Stimulated activated CD4-positive, alpha-beta T cell treated with anti-CD3 and anti-CD28 coated beads, Interleukin-2, amount 100 ng/mL, for 24 hours (primary cell): ENCODE measurements at places on chromosomes 5 and 9.

GRCh38 chr5:3107156-3107611, 355.7 kb upstream of the IRX2 start:
- DNase-seq = no peak

DNA sequence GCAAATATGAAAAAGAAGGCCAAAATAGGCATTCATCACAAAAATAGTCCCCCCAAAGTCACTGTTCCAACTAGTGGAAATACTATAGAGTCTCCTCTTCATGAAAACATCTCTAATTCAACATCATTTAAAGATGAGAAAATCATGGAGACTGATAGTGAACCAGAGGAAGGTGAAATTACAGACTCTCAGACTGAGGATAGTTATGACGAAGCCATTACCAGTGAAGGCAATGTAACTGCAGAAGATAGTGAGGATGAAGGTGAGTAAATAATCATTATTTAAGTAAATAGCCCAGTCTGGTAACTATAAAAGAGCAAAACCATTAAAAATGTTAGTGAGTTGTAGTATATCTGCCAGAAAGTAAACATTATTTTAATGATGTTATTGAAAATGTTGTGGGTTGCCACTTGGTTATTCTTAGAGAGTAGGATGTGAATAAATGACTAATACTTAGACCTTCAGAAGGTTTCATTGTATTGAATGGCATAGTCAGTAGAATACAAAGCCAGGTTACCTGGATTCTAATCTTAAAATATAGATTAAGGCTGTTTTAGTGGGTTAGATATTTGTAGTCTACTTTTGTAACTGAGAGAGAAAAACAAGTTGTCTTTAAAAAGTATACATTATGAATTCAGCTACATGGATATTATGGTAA, 16.3 kb downstream of the AGGF1 start:
- DNase-seq = no peak

- DNase-seq = no peak
These were observed 90.7 kb upstream of the PTCH1 start for GRCh38 chr9:95607507-95607906.

GRCh38 chr5:39423331-39423751, 1.4 kb downstream of the DAB2 start:
- no peak for DNase-seq

- no peak for DNase-seq
These were observed 23.4 kb downstream of the SRD5A1 start for GRCh38 chr5:6656680-6657079.

DNA sequence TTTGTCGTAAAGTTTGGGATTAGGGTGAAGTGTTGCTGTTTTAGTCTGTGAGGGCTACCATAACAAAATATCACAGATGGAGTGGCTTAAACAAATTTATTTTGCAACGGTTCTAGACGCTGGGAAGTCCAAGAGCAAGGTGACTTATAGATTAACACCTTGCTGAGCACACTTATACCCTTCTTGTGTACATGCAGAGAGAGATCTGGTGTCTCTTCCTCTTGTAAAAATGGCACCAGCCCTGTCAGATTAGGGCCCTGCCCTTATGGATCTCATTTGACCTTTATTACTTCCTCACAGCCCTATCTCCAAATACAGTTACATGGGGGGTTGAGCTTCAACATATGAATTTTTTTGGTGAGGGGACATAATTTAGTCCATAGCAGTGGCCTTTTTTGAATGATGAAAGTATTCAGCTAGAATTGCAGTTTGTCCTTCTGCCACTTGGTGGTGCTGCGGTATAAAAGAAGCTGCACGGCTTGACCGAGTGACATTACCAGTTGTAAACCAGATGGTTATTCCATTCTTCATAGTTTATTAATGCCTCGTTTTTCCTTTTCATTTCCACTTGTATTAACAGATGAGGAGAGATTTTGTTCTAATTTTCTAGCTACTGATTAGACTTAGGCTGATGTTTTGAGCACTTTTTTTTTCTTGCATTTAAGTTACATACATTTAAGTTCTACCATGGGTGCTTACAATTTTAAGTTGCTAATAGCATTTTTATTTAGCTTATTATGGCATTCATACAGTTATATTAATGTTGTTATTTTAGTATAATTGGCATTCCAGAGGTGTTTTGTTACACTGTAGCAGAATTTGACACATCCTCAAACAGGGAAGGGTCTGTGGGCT, 19.4 kb downstream of the DCP2 start:
- peak; percentile 85 for DNase-seq

GRCh38 chr5:56412601-56413379, 179.7 kb upstream of the ANKRD55 start:
- peak; percentile 22 for DNase-seq

DNA sequence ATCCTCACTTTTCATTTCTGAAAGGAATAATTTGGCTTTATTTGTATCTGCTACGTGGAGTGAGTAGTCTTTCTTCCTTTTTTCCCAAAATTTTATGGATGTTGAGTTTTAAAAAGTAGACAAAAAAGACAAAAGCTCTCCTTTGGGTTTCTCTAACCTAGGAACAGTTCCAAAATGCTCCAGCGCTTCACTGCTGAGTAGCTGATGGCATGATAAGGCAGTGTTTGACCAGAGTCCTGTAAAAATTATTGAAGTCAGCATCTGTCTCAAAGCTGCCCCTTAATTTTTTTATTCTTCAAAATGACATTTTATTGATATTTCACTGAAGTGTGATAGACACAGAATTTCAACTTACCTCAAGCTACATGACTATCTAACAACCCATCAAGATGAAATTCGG, 219.0 kb downstream of the ADAMTSL1 start:
- DNase-seq = no peak

- DNase-seq = no peak
These were observed 186.8 kb upstream of the KLF9 start for GRCh38 chr9:70601000-70601951.

DNA sequence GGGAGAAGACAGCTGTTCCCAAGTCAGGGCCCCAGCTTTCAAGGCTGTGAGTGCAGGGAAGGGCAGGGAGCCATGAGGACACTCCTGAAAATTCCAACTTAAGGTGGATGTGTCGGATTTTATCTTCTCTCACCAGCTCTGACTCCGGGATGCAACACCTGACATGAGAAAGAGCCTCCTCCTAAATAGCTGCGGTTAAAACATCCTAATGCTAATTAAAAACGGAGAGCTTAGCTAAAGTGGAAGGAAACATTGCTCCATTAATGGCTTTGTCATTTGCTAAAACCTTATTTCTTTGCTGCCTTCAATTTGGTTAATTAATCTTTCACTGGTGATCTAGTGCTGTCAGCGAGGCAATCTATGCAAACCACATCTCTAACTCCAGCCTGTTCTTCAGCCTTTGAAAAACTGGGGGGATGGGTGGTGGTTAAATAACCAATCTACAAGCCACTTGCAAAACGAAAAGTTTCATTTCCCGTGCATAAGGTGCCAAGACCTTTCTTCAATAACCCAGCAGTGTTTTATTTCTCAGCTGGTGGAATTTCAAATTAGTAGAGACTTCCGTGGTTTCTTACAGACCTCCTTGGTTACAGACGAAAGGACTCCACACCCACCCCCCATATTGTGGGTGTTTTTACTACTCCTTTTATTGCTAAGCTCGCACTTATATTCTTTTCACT, 379.6 kb downstream of the MLLT3 start:
- DNase-seq = peak; percentile 22

- DNase-seq = no peak
These were observed 79.6 kb upstream of the CDKN2B start for GRCh38 chr9:22088717-22089061.

DNA sequence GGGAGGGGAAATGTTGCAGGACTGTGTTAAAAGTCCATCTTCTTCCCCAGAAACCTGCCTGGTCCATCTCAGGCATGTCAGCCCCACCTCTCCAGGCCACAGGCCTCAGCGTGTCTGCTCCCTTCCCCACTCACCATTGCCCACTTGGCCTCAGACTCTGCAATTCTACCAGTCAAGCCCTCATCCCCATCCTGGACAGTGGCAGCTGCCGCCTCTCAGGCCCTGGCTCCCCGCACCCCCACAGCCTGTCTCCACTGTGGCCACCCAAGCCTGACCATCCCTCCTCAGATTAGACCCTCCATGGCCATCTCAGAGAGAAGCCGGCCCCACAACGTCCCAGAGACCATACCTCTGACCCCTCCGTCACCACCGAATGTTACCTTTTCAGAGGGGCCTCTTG, 89.9 kb downstream of the BARX1 start:
- no peak for DNase-seq

GRCh38 chr5:136466041-136466415, 100.7 kb upstream of the TRPC7 start:
- DNase-seq = no peak
